Left cardiac atrium (tissue), 4 donors: ENCODE measurements at places on chromosomes 2 and 18. TPM values are rescaled to one million over a fixed set of nuclear protein-coding genes. Genes with fewer than 3 reads are reported as not detected.

The TGOLN2 gene
- 71.1 TPM for total RNA-seq

DNA sequence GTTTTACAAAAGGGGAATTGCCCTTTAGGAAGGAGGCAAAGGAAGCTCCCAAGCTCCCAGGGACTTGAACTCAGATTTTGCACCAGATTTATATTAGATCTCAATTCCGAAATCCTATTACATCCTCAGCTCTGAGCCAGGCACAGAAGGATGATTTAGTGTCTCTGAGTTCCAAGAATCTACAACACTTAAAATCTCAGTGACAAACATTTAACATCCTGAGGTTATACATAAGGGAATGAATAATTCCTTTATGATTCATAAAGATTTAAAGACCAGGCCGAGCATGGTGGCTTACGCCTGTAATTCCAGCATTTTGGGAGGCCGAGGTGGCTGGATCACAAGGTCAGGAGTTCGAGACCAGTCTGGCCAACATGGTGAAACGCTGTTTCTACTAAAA is 16.5 kb upstream of the SLC20A1 start:
- no peak for DNase-seq

DNA sequence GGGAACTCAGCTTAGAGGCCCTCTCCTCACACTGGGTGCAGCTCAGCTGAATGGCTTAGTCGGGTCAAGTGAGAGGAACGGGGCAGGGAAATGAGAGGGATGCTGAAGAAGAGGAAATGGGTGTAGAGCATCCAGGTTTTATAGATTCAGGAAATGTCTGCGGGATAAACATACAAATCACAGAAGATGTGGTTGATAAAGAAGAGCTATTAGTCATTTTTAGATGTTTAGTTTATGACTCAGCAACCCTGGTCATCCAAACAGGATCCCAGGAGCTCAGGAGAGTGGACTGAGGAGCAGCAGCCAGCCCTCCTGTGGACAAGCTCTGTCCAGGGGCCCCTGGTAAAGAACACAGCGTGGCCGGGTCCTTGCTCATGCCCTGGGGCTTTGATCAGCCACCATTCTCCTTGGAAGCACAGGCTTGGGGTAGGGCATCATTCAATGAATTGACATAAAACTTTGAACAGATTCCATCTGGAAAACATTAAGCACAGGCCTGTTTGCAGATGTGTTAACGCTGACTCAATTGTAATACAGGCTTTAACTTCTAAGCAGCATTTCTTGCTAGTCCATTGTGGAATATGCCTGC is 83.0 kb downstream of the NPAS2 start:
- no peak for DNase-seq

- DNase-seq: no peak
These were observed 24.0 kb downstream of the IL1B start for GRCh38 chr2:112812318-112813267.

- DNase-seq: no peak
These were observed 147.7 kb downstream of the TGIF1 start for GRCh38 chr18:3597409-3598357.

DNA sequence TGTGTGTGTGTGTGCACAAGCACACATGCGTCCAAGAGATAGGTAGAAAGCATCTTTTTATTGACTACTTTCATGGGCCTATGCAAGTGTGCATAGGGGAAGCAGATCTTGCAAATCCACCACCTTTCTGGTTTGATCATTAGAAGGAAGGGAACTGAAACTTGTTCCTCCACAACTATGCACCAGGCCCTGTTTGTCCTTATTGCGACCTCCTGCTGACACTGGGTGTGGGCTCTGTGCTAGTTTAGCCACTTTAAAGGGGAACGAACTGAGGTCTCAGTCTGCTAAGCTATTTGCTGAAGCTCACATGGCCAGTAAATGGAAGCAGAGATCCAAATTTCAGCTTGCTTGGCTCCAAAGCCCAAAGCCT is 32.1 kb upstream of the INSIG2 start:
- no peak for DNase-seq

DNA sequence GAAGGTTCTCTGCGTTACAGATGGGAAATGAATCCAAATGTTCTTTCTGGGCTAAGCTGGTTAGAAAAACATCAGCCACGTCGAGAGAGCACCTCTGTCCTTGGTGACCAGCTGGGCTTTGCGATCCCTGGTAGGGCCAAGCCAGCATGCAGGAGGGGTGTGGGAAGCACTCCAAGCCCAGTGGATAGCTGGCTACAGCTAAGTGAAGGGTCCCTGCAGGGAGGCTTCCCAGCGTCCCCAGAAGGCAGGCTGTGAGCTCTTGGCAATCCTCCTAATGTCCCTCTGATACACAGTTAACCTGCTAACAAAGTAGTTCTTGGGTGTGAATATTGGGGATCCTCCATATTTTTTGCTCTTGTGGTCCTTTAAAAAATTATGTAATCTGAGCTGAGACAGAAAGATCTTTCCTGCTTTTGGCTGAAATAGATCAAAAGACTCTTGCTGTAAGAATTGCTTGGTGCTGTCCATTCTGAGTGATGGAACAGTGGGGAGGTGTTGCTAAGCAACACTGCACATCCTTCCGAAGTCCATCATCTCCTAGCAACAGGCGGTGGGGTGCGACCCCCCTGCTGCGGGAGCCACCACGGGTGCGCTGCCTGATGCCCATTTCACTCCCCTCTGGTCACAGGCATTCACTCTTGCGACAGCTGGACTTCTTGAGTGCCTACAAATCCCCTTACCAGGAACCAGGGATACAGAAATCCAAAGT is 88.5 kb upstream of the UXS1 start:
- DNase-seq: no peak

GRCh38 chr2:161651547-161651946 is 27.3 kb downstream of the SLC4A10 start:
- DNase-seq: peak; percentile 12

GRCh38 chr2:54486766-54487165 is 30.6 kb downstream of the SPTBN1 start:
- no peak for DNase-seq

DNA sequence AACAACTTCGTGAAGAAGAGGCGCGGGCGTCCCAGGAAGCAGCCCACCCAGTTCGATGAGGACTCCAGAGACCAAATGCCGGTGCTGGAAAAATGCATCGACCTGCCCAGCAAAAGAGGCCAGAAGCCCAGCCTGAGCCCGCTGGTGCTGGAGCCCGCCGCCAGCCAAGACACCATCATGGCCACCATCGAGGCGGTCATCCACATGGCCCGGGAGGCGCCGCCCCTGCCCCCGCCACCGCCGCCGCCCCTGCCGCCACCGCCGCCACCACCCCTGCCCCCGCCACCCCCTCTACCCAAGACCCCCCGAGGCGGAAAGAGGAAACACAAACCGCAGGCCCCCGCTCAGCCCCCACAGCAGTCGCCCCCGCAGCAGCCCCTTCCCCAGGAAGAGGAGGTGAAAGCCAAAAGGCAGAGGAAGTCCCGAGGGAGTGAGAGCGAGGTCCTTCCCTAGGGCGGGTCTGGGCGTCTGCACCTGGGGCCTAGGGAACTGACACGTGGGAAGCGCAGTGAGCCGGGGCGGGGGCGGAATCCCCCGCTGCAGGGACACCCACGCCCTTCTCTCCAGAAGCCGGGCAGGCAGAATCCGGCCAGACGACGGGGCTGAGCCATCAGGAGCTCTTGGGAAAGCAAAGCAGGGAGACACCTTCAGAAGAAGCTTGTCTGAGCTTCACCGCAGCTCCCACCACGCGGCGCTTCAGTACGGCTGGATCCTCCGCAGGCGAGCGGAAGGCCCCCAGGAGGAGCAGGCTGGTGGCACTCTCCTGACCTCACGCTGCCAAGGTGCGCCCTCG is 382.8 kb downstream of the SETBP1 start:
- no peak for DNase-seq

- peak; percentile 58 for DNase-seq
These were observed 97.5 kb downstream of the STPG4 start for GRCh38 chr2:47057687-47058002.

GRCh38 chr2:216160786-216161185 is 51.6 kb downstream of the XRCC5 start:
- DNase-seq: no peak

GRCh38 chr2:147416099-147416498 is 428.7 kb upstream of the ACVR2A start:
- no peak for DNase-seq

DNA sequence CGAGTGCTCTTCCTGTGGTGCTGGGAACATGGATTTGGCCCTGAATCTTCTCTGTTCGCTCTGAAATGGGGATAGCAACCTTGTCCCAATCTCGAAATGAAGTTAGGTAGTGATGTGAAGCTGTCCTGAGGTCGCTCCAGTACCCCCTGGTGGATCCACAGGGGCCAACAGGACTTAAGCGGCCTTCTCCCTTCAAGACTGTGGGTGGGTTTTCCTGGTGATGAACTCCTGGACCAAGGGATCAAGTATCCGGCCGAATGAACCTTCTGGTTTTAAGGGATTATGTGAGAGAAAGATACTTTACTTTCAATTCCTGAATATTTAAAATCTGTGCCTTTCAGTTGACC is 156.5 kb downstream of the NAPG start:
- DNase-seq: no peak

DNA sequence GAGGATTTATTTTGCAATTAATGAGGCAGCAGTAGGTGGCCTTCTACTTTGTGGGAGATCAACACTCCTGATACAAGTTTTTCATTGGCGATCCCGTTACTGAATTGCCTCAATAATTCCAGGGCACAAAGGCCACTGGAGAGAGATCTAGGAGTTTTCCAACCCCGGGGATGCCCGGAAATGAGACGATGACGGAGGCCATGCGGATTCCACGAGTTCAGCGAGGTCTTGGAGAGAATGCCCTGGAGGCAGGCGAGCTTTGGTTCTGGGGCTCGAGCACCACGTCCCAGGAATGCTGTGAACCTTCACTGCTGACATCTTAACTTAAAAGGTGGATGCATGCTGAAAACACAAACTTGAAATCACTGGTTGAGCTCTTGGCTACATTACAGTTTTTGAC is 74.2 kb downstream of the LDLRAD4 start:
- no peak for DNase-seq

- no peak for DNase-seq
These were observed 69.2 kb downstream of the EHBP1 start for GRCh38 chr2:62774555-62775366.

The KCNG3 gene
- total RNA-seq: not detected

DNA sequence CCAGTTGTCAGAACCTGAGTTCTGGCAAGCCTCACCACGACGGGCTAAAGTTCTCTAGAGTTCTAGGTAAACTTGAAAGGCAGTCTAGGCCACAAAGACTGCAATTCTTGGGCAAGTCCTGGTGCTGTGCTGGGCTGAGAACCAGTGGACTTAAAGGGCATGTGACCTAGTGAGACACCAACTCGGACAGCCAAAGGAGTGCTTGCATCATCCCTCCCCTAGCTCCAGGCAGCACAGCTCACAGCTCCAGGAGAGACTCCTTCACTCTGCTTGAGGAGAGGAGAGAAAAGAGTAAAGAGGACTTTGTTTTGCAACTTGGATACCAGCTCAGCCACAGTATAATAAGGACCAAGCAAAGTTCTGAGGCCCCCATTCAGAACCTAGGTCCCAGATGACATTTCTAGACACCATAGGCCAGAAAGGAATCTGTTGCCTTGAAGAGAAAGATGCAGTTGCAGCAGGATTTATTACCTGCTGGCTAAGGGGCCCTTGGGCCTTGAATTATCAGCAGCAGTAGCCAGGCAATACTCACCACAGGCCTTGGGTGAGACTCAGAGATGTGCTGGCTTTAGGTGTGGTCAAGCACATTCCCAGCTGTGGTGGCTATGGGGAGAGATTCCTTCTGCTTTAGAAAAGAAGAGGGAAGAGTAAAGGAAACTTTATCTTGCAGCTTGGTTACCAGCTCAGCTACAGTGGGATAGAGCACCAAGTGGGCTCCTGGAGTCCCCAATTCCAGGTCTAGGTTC is 51.8 kb downstream of the UPP2 start:
- DNase-seq: no peak

DNA sequence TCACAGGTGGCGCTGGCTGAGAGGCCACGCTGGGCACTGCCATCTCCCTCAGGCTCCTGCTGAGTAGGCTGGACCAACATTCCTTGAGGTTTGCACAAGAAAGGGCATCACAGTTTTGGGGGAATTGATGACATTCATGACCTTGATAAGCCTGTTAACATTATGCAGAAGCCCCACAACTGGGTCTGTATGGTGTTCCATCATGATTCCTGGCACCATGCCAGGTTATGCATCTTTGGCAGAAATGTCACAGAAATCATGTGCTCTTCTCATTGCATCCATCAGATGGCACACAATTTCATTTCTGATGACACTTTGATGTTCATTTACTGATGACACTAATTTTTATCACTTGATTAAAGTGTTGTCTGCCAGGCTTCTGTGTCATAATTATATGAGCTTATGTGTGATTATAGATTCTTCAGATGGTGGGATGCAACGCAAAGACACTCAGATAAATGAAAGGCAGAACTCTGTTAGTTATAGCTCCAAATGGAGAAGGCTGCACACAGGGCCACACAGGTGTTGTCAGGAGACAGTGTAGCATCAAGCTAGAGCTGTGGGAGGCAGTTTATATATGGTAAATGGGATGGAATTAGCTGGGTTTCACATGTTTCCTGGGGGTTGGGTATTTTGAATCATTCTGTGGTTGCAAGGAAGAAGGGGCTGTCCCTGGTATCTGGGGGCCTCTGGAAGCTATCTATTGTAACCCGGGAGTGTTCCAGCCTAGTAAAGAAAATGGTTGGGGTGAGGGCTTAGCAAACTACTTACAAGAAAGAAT is 191.3 kb downstream of the SLC39A10 start:
- DNase-seq: no peak

DNA sequence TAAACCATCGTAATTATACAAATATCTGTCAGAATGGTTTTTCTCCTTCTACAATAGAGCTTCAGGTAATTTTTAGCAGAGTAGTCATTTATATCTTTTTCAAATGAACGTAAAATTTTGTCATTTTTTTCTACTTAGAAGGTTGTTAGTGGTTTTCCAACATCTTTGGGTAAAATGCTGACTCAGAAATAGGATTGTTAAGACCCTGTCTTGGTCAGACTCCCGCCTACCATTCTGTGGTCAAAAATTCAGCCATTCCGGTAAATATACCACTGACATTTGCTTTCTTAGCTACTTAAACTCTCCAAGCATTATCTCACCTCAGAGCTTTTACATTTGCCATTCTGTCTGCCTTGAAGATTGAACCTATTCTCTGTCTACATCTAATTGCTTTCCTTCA is 154.1 kb upstream of the CDH19 start:
- DNase-seq: no peak

The TMEM18 gene
- total RNA-seq: 12.2 TPM
